ENCODE measurements at places on chromosomes 6 and 20.
A peak's percentile ranks its signal among the peaks of the same experiment; 100 is the strongest.

DNA sequence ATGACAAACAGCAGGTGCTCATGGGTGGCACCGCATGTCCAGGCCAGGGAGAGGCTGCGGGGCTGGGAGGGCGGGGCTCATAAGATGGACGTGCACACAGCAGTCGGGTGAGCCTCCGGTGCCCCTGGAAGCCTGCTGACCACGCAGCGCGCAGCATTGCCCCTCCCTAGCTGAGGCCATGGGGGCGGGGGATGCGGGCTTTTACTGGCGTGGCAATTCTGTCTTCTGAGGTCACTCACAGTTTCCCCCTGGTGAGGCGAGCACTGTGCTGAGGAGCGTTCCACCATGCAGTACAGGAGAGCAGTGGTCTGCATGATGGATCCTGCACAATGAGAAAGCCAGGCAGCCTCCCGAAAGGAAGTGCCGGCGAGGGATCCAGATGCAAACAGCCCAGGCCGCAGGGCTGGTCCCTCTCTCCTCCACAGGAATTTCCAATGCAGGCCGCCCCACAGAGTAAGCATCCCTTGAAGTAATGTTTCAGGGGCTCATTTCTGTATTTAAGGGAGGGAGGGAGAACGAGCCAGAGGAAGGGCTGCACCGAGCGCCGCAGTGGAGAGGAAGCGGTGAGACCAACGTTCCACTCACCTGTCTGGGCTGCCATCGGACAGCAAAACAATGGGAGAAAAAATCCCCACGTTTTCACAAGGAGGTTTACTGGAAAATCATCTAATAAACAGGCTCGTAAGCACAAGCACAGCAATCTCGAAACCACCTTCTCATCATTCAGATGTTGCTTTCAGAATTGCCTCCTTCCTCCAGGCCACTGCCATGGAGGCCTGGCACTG is 56.0 kb downstream of the IRF4 start:
- DNase-seq, result no peak

DNA sequence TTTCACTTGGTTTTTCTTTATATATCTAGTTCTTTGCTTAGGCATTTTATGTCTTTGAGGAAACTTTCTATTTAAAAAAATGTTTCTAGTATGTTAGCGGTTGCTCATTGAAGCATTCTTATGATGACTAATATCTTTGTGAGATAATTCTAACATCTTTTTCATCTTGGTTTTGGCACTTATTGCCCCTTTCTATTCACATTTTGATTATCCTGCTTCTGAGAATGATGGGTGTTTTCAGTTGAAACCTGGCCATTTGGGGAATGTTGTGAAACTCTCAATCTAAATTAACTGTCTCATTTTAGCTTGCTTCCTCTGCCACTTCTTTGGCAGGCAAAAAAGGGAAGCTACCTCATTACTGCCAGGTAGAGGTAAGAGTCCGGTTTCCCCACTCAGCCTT is 683.1 kb downstream of the DOK5 start:
- no peak for DNase-seq

GRCh38 chr6:12459945-12460661 is 169.9 kb downstream of the EDN1 start:
- no peak for DNase-seq

GRCh38 chr6:164321297-164321696 is 906.8 kb downstream of the QKI start:
- DNase-seq, result no peak

DNA sequence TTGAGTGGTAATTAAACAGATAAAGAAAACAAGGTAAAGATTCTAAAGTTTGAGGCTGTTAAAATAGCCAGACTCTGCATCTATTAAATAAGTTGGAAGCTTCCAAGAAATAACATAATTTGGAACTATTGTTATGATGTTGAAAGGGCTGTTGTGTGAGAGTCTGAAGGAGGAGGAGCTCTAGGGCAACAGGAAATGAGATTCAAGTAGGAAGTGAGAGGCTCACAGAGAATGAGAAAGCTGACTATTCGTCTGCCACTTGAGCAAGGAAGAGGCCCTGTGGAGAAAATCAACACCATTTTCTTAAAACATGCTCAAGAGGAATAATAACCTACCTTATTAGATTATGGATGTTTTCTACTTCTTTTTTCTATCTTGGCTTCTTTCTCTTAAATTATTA is 185.2 kb downstream of the SLC24A3 start:
- DNase-seq, result no peak

DNA sequence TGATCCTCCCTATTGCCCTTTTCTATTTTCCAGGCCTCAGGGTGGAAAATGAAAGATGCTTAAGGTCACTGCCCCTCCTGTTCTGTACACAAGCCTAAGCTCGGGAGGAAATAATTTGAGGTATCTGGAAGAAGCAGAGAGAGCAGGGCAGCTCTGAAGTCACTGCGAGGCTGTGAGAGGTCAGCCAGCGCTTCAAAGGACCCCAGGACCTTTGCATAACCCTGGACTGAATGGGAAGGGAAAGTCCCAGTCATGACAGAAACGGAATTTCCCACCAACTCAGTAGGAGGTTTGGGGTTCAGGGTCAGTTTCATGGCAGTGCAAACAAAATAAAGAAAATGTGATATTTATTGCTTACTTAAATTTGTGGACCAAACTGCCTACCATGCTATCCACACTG is 58.1 kb downstream of the LRFN2 start:
- DNase-seq, result no peak

- DNase-seq, result no peak
Measured at GRCh38 chr6:161103475-161103874, 111.9 kb downstream of the MAP3K4 start.

- DNase-seq, result peak; percentile 31
Measured at GRCh38 chr20:38125157-38126056, 39.7 kb downstream of the TGM2 start.

- DNase-seq, result no peak
Measured at GRCh38 chr6:4820704-4821276, 44.6 kb downstream of the CDYL start.

DNA sequence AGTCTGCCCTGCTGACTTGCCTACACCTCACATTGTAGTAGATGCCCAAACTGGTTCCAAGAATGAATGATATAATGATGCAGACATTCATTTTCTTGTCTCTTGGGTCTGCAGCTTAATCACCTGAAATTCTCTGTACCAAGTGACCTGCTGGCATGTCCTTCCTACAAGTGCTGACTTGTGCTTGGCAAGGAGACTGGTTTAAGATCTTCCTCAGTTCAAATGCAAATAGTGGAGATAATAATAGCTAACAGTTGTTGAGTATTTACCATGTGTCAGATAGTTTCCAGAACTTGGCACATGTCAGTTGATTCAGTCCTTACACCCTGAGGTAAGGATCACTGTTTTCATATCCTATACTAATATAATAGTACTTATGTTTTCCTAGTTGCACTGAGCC is 223.4 kb downstream of the SLC24A3 start:
- no peak for DNase-seq

DNA sequence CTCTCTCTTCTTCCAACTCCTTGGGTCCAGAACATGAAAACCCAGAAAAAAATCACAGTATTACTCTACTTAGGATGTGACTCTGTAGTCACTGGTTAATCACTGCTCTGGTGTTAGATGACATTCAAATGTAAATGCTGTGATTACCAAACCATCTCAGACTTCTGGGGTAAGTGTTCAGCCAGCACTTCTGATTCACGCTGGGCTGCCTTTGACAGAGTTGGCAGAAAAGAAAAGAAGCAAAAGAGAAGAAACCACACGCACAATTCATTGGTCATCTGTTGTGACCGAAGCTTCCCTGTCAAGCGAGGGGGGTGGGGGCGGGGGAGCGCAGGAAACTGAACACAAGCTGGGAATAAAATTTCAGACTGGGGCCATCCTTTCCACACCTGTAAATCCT is 82.7 kb downstream of the PSMG4 start:
- DNase-seq, result peak; percentile 67

DNA sequence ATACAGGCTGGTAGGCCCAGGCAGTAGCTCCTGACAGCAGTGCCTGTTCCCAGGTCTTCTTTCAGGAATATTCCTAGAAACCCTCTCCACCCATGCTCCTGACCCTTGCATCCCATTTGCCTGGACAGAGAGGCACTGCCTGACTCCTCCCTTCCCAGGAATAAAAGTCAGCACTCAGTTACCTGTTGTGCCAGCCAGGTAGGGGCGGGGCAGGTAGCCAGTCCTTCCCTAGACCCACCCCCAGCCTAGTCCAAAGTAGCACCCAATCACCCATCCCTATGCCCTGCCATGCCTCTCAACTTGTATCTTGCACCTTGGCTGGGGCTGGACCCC is 129.9 kb downstream of the MRPL14 start:
- no peak for DNase-seq

- DNase-seq, result no peak
Measured at GRCh38 chr20:63964412-63964811, 5.3 kb downstream of the ZNF512B start.

DNA sequence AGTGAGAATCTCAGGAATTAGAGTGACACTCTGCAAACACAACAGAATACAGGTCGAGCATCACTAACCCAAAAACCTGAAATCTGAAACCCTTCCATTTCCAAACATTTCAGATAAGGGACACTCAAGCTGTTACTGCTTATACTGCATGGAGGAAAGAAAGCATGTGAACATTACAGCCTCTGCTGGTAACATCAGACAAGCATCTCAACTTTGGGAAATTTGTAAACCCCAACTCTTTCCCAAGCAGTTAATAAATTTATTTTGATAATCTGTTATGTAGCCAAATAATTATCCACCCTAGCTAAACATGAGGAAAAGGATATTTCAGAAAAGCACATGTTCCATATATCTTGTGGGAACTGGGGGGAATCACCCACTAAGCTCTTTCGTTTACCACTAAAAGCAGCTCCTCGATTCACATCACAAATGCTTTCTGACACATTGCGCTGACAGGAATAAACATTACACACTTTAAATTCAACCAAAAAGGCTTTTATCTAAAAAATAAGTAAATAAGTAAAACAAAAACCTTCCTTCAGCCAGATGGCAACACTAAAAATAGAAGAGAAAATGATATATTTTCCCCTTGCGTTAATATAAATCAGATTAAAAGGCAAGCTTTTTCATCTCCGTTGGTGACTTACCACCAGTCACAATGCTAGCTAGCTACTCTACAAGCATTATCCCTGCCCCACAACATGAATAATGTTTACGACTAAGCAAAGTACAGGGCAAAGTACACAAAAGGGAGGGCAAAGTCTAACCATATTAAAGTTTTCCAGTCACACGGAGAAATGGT is 120.8 kb downstream of the MAP7 start:
- DNase-seq, result no peak

- DNase-seq, result no peak
Measured at GRCh38 chr6:134041093-134041492, 11.3 kb downstream of the SLC2A12 start.

DNA sequence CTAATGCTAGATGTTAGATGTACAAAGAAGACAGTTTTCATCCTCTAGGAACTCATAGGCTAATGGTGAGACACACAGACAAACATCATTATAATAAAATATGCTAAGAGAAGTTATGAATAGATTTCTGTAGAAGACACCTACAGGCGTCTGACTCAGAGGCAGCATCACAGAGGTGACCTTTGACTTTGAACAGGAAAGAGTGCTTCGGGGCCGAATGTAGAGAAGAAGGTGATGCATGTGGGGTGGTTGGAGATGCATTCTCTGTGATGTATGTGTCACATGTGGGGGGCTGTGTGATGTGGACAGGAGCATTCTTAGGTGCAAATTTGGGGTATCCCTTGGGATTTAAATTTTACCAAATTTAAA is 6.8 kb downstream of the GUCA1A start:
- no peak for DNase-seq

GRCh38 chr6:37005827-37006567 is 542 bp downstream of the FGD2 start:
- no peak for DNase-seq

DNA sequence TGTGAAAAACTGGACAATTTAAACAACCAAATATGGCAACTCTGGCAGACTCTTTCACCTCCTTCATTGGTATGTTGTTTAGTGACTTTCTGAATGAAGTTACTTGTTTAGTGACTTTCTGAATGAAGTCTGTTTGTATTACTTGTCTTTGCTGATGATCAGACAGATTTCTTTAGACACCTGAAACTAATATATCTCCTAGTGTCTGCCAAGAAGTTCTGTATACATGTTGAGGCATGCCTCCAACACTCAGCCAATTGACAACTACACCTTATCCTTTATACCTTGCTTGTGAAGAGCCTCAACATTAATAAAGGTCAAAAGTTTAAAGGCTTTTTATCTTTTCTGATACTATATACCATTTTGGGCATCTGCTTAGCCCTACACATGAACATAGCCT is 725.4 kb upstream of the EPHA7 start:
- DNase-seq, result no peak

- DNase-seq, result no peak
Measured at GRCh38 chr6:9463311-9463710, 951.6 kb downstream of the TFAP2A start.

GRCh38 chr6:165987483-165988301 is 180.0 kb downstream of the TBXT start:
- no peak for DNase-seq

GRCh38 chr6:112600168-112600567 is 253.0 kb downstream of the RFPL4B start:
- DNase-seq, result no peak

DNA sequence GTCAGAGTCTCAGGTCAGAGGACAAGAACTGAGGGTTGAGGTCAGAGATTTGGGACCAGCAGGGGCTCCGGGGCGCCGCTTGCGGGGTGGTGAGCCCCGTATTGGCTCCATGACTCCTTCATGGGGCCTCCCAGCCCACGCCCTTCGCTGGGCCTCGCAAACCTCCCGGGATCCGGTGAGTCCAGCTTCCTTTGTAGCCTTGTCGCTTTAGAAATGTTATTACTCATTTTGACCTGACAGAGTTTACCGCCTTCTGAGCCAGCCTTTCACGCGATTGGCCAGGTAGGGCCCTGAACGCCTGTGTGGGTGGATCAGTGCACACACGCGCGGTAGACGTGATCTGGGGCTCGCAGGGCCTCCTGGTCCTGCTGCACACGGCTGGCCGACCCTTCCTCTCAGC is 181.1 kb downstream of the ERMARD start:
- DNase-seq, result no peak

- no peak for DNase-seq
Measured at GRCh38 chr6:5904532-5904931, 102.2 kb downstream of the NRN1 start.

DNA sequence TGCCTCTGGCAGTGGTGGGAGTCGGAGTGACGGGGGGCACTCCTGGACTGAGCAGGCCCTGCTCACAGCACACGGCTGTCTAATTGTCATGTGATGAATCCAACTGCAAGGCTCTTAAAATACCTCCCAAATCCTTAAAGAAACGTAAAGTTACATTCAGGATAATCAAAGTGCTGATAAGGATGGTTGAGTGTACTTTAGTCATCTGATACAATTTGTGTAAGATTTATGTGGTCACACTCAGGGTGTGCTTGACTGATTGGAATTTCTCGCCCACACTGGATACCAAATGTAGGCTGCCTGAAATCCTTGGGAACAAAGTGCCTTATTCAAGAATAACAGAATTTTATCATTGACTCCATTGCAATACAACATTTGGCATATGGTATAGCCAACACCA is 238.7 kb downstream of the CDH4 start:
- DNase-seq, result no peak

DNA sequence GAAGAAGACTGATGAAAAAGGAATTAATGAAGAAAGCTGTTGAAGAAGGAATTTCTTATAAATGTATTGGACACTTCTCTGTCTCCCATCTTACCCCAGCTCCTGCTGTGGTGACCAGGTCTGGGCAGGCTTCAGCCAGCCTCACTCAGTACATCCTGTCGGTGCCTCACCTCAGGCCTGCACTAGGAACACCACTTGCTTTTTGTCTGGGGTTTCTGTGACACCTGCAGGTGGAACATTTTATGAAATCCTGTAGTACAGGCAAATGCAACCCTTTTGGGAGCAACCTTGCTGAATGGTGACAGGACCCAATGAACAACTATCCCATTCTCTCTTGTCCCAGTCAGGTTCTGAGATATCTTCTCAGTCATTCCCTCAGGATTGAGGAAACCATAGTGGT is 129.7 kb downstream of the PRDM13 start:
- DNase-seq, result peak; percentile 9

All from NCI-H82 (cell line).